ENCODE measurements at places on chromosomes 2 and 18. TPM values are rescaled to one million over a fixed set of nuclear protein-coding genes. Genes with fewer than 3 reads are reported as not detected.

GRCh38 chr2:219308142-219309101 lies 779 bp downstream of the PTPRN start:
- H3K27me3 ChIP-seq = no peaks in the 10 kb centered on the region
- peaks cover 1% of the 10 kb centered on the region for H3K4me1 ChIP-seq
- no peak overlapping the region for H3K27ac ChIP-seq

GRCh38 chr18:48789259-48789812 lies 161.4 kb downstream of the SMAD7 start:
- H3K4me3 ChIP-seq = no peak overlapping the region
- no peak for DNase-seq
- H3K27me3 ChIP-seq = no peaks in the 10 kb centered on the region
- H3K4me1 ChIP-seq = peaks cover 3% of the 10 kb centered on the region
- no peaks in the 10 kb centered on the region for H3K36me3 ChIP-seq

DNA sequence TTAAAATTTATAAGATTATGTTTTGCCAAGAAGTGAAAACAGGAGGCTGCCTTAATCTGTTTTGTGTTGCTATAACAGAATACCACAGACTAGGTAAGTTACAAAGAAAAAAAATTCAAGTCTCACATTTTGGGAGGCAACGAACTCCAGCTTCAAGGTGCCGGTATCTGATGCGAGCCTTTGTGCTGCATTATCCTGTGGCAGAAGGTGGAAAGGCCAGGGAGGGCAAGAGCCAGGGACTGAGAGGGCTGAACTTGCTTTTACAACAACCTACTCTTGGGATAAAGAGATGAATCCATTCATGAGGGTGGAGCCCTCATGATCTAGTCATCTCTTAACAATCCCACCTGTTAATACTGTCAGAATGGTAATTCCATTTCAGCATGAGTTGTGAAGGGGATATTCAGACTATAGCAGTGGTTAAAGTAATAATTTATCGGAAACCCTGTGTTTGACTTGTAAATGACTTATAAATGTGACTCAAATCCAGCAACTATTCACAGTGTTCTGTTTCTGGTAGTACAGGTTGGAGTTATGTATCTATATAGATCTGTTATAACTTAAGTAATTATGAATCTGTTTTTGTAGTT lies 3.7 kb downstream of the MTX2 start:
- H3K36me3 ChIP-seq = no peaks in the 10 kb centered on the region
- no peak overlapping the region for H3K27ac ChIP-seq
- no peaks in the 10 kb centered on the region for H3K27me3 ChIP-seq
- peaks cover 2% of the 10 kb centered on the region for H3K4me1 ChIP-seq
- no peak for DNase-seq

DNA sequence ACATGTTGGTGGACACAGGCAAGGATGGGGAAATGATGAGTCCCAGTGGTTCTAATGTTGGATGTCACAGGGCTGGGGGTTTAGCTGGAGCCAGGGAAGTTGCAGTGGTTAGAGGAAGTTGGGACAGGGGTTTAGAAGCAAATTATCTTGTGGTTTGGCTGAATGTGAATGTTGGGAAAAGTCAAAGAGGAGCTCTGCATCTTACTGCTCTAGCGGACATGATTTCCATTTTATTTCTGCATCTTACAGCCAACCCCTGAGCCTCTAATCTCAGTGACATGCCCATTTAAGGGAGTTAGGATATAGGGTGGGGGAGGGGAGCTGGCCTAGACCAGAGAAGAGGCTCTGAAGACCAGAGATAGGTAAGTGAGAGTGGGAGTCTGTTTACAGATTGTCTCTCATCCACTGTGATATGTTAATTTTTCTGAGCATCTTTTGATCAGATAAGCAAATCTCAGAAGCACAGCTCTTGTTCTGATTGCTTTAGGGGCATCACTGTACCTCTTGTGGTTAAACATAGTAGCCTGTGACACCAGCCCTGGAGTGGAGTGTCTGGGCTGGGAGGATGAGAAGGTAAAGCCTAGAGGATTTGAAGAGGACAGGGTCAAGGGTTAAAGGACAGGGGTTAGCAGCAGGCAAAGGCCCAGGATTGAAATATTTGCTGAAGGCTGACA lies 43.6 kb downstream of the SETBP1 start:
- DNase-seq = no peak
- H3K27me3 ChIP-seq = no peaks in the 10 kb centered on the region
- H3K4me3 ChIP-seq = no peak overlapping the region

VAMP8 gene
- 24.7 TPM for total RNA-seq

Measured in ovary (tissue), 10 donors.